ENCODE measurements at places on chromosomes 3 and 15.

DNA sequence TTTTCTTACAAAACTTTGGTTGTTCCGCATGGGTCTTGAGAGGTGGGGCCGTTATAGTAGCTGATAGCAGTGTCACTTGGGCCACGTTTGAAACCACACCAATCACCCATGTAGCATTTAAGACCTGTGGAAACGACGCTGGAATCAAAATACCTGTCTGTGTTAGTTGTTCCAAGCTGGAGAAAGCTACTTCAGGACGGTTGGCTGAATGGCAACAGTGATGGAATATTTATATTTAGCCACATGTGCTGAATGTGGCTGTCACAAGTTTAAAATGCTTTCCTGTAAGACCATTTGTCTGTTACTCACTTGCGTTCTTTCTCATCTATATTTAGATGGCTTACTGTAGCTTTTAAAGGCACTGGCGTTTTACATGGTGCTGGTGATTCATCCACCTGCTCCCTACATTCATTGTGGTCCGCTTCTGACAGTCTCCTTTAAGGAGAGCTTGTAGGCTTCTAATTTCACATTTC lies 1.4 kb downstream of the DNAJA4 start:
- no peak for DNase-seq

- DNase-seq, result no peak
Measured at GRCh38 chr3:11558002-11558401, 85.7 kb downstream of the VGLL4 start.

GRCh38 chr3:85142626-85143025 lies 183.8 kb downstream of the CADM2 start:
- no peak for DNase-seq

DNA sequence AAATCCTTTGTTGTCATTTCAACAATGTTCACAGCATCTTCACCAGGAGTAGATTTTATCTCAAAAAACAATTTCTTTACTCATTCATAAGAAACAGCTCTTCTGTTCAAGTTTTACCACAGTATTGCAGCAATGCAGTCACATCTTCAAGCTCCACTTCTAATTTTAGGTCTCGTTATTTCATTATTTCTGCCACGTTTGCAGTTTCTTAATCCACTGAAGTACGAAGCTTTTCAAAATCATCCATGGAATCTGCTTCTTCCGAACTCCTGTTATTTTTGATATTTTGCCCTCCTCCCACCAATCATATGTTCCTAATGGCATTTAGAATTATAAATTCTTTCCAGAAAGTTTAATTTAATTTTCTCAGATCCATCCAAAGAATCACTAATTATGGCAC lies 12.6 kb upstream of the OR5K1 start:
- no peak for DNase-seq
